ENCODE measurements at places on chromosomes 12 and 14.

- DNase-seq: no peak
Observed at GRCh38 chr14:20204721-20205120, 14.0 kb downstream of the OR11G2 start.

DNA sequence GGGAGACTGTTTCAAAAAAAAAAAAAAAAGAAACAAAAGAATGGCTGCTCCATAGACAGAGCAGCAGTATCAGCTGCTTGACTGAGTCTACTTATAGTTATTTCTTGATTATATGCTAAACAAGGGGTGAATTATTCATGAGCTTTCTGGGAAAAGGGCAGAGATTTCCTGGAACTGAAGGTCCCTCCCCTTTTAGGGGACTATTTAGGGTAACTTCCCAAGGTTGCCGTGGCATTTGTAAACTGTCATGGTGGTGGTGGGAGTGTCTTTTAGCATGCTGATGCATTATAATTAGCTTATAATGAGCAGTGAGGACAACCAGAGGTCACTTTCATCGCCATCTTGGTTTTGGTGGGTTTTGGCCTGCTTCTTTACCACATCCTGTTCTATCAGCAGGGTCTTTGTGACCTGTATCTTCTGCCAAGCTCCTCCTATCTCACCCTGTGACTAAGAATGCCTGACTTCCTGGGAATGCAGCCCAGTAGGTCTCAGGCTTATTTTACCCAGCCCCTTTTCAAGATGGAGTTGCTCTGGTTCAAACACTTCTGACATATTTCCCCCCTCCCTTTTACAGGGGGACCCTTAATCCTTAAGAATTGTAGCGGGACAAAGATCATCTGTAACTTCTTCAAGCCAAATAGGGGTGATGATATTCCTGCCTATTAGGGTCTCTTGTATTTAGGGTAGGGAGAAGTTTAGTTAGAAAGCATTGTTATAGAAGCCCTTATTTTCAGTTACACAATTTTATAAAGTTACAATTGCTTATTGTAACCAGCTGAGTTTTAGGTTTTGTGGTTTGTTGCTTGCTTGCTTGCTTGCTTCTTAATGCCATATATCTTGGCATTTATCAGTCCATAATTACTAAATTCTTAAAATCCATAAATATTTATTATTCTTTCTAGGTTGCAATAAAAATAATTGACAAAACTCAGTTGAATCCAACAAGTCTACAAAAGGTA, 42.5 kb downstream of the MARK3 start:
- no peak for DNase-seq

DNA sequence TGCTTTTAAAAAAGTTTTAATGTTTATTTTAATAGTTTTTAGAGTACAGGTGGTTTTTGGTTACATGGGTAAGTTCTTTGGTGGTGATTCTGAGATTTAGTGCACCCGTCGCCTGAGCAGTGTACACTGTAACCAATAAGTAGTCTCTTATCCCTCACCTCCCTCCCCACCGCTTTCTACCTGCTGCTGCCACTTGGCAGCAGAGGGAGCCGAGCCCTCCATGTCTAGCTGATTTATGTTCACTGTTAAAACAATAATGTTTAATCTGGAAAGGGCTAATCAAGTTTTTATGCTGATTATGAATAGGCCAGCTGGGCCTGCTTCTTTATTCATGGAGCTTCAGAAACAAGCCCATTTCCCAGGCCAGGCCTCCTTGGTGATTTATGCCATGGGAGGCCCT, 73.1 kb downstream of the ADCK1 start:
- no peak for DNase-seq

DNA sequence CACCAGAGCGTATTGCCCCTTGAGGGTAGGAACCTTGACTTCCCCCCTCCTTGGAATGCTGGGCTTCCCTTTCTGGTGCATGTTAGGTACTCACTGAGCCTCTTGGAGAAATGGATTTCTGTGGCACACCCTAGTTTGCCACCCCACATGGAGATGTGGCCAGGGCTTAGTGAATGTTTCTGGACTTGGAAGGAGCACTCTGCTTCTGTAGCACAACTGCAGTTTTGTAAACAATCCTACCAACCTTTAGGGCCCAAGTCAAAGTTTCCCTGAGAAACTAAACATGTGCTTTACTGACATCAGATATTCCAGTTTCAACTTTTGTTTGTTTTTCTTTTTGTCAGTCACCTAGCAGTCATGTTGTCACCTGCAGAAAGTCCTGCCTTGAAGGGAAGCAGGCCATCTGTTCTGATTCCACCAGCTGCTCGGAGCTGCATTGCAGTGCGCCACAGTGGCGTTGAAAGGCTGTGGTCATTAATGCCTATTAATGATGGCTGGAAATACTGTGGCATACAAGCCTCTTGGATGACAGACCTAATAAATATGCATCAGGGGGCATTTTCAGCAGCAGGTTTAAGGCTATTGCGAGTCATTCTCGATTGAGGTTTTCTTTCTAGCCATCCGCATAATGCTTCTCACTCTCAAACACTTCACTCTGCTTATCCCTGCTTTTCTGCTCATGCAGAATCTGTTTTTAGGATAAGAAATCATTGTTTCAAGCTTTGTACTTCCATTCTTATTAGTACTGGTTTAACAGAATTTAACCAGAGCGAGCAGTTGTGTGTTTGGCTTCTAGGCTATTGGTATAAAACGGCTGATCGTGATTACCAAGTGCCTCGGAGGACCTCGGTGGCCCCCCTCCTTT, 7.8 kb downstream of the PELI2 start:
- DNase-seq: no peak

DNA sequence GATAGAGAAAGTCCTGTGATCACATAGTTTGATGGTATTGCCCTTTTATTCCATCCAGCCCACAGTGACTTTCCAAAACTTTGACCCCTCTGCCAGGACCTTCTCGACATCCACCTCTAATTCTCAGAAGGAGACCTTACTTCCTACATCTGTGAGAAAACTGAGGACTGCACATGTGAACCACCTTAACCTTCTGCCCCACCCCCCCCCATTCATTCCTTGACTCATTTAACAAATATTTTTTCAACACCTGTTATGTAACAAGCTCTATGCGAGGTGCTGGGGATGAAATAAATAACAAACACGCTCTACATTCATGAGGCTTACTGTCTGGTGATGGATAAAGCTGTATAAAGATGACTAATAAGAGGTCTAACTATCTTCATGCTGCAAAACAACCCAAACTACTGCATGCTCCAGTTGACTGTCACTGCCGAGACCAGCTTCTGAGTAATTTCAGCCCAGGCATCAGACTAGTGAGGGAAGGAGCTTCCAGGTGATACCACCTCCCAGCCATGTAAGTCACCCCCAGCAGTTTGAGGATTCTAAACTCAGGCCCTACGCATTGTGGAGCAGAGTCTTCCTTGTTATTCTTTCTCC, 1.9 kb upstream of the HAL start:
- no peak for DNase-seq

GRCh38 chr14:103374121-103374520, 11.1 kb upstream of the MARK3 start:
- DNase-seq: no peak

DNA sequence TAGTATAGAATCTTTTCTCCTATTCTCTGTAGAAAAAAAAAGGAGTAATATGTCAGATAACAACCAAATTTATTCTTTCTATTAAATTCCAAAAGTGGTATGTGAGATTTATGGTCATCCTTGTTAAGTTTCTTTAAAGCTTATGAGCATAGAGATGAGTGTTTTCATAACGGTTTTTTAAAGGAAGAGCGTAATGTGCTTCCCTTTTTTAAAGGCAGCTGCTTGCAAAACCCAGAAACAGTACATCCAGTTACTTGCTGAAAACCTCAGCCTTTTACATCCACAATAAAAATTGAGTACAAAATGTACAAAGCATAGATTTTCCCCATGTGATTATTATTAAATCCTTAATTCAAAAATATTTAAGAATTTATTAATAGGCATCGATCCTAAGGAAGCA, 53.6 kb upstream of the CD163 start:
- DNase-seq: no peak

GRCh38 chr12:67647181-67647798, 1.3 kb upstream of the DYRK2 start:
- no peak for DNase-seq

- no peak for DNase-seq
Observed at GRCh38 chr12:47886510-47887240, 18.1 kb downstream of the VDR start.

- no peak for DNase-seq
Observed at GRCh38 chr14:68654471-68654941, 138.4 kb downstream of the ZFP36L1 start.

- DNase-seq: no peak
Observed at GRCh38 chr14:73223049-73223448, 14.3 kb upstream of the PAPLN start.

DNA sequence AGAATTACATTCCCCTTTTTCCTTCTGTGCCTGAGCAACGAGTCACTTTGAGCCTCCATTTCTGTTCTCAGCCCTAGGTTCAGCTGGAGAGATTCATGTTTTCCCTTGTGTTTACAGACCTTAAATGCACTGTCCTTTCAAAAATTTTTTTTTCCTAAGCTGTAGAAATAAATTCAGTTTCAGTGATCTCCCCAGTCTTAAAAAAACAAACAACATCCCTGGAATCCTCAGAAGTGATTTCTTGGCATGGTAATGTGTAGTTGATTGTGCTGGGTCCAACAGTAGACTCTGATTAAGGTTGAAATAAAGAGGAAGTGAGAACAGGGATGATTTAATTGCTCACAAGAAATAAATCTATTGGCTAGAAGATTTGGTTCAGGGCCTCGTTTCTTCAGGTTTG, 89.3 kb downstream of the NTN4 start:
- no peak for DNase-seq

- DNase-seq: no peak
Observed at GRCh38 chr12:109291117-109291516, 18.0 kb downstream of the FOXN4 start.

- no peak for DNase-seq
Observed at GRCh38 chr12:93500201-93500600, 32.9 kb downstream of the MRPL42 start.

- DNase-seq: no peak
Observed at GRCh38 chr12:51326698-51327439, 2.9 kb upstream of the BIN2 start.

DNA sequence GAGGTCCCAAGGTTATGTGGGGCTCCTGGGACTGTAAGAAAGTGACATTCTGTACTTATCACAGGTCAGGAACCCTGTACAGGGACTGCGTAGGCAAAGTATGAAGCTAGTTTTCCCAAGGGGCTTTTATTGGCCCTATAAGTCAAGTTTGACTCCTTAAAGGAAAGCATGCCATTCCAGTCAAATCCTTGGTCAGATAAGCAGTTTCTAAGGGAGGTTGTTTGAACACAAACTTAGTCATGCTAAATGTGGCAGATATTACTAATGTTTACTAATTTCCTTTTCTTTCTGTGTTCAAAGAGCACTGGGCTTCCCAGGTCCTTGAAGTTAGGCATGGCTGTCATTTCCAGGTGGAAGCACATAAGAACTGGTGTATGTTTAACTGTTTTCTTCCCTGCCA, 472.4 kb downstream of the ATP23 start:
- no peak for DNase-seq

- no peak for DNase-seq
Observed at GRCh38 chr12:123038966-123039365, 58.5 kb downstream of the ARL6IP4 start.

GRCh38 chr14:29822430-29822709, 105.3 kb downstream of the PRKD1 start:
- DNase-seq: no peak

- DNase-seq: no peak
Observed at GRCh38 chr14:97428808-97429440, 631.7 kb downstream of the VRK1 start.

DNA sequence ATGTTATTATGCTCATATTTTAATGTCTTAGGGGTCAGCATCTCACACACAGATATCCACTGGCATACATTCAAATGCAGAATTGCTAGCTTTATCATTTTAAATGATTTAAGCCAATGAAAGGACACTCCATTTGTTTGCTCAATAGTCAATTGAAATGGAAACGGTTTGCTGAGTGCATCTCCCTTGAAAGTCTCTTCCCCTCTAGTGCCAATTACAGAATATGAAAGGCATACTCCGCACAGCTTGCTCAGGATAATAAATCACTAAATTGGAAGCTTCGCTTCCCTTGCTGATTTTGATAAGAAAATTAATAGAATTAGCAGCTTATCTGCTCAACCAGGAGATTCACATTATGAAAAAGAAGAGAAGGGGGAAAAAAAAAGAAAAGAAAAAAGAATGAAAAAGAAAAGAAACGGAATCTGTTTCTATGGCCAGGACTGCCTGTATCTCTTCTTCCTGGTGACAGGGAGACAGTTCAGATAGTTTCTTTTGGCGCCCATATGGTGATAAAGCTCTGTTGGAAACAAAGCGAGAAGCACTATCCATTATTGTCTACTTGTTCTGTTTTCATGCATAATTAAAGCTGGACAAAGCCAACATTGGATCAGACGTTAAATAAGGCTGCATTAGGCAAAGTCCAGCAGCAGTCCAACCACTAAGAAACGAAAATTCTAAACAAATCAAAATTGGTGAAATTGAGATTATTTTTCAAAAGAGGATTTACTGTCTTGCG, 225.0 kb downstream of the GXYLT1 start:
- DNase-seq: no peak

GRCh38 chr12:103326190-103326589, 169.6 kb downstream of the C12orf42 start:
- no peak for DNase-seq

DNA sequence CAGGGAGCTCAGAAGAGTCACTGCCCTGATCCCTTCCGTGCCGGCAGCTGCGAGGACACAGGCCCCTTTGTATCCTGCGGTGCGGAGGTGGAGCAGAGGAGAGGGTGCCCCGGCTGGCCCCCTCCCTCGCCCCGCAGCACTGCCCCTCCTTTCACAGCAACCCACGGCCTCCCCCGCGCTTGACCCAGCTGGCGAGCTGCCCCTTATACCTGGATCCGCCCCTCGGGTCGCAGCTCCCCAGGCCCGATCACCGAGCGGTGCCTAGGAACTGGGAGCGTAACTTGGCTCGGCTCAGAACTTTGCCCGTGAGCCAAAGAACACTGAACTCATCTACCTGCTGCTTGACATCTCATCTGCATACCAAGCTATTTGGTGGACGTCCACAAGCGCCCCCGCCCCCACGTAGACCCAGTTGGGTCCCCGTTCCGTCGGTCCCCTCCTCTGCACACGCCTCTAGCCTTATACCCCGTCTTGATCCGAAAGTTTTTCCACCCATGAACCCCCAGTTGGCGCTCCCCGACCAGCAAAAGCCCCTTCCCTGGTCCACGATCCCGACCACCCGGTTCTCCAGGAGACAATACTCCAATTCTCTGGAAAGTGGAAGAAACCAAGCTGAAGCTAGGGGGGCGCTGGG, 697 bp upstream of the DNAJC14 start:
- DNase-seq: peak; percentile 79

GRCh38 chr12:105083031-105083430, 1.2 kb downstream of the ALDH1L2 start:
- DNase-seq: no peak
